ENCODE measurements at places on chromosomes 1 and 21.

DNA sequence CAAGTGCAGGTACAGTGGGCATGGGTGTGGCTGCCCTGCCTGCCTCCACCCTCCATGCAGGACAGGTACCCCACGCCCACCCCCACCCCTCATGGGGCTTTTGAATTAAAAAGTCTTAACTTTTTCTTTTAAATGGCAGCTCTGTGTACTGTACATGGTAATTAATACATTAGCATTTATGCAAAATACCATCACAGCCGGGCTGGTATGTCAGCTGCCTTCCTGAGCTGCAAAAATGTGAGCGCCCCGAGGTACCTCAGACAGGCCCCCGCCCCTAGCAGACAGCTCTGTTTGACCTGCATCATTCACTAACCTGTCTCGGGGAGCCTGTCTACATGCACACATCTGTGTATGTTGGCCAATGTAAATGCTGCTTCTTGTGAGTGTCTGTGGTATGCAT is 42.2 kb upstream of the POU3F1 start:
- DNase-seq = no peak

- DNase-seq = no peak
Observed at GRCh38 chr1:33524586-33524985, 52.1 kb downstream of the ZSCAN20 start.

DNA sequence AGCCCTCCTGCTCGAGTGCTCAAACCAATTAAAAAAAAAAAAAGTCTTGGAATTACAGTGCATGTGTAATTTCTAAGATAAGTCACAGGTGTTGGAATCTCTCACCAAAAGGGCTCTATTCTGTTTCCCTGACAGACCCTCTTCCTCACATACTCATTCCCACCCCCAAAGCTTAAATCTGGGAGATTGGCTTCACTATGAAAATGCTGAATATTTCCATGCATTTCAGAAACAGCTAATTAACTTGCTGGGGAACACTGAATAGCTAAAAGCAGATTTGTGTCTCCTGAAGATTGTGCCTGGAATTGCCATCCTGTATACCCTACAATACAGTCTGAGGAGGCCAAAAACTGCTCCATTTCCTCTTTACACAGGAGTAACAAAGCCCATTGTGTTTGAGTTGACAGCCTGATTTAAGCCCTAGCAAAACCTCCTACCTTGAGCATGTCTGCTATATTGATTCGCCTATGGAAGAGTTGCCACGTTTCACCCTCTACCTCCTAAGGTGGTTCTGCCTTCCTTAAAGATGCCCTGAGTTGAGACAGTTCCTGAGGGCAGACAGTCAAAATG is 1.4 kb upstream of the PIK3R3 start:
- DNase-seq = no peak

GRCh38 chr1:175356727-175357126 is 164.2 kb upstream of the KIAA0040 start:
- no peak for DNase-seq

DNA sequence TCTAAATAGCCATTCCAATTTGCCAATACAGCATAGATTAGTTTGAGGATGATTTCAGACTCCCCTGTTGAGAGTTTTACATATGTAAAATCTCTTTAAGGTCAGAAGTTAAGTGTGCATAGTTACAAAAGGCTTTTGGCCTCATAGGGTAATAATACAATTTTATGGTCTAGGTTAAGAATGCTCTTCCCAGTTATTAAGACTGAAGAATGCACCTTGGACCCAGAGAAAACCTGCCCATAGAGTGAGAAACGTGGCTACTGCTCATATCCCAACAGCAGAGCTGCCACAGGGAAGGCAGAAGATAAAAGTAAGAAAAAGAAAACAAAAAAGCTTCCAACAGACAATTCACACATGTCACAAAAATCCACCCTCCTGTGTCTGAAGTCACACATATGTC is 255.9 kb downstream of the LMO4 start:
- DNase-seq = no peak

GRCh38 chr1:23619299-23620188 is 60.2 kb upstream of the ID3 start:
- DNase-seq = peak; percentile 68

Measured in stimulated activated CD4-positive, alpha-beta T cell treated with anti-CD3 and anti-CD28 coated beads, TNF-alpha, amount 100 ng/mL, for 1 hour (primary cell).